ENCODE measurements at places on chromosomes 2 and 18. TPM values are rescaled to one million over a fixed set of nuclear protein-coding genes. Genes with fewer than 3 reads are reported as not detected.

The IL1RL2 gene
- total RNA-seq = 2.2 TPM

The RNF144A gene
- 6.8 TPM for total RNA-seq

The DSG1 gene
- total RNA-seq = not detected

The LYG2 gene
- total RNA-seq = not detected

The GPR17 gene
- not detected for total RNA-seq

The RAMP1 gene
- not detected for total RNA-seq

The DOK1 gene
- total RNA-seq = 14.7 TPM

The IL36G gene
- total RNA-seq = not detected

The FAHD2A gene
- 20.7 TPM for total RNA-seq

The KIF1A gene
- not detected for total RNA-seq

The EHD3 gene
- total RNA-seq = 14.7 TPM

The SEPTIN10 gene
- 76.0 TPM for total RNA-seq

The PLA2R1 gene
- 7.7 TPM for total RNA-seq

The BUB1 gene
- 68.6 TPM for total RNA-seq

The TDRD15 gene
- total RNA-seq = not detected

The CCDC178 gene
- not detected for total RNA-seq

The NGEF gene
- 6.2 TPM for total RNA-seq

The OR6B3 gene
- not detected for total RNA-seq

The ANKRD62 gene
- not detected for total RNA-seq

The CRIM1 gene
- total RNA-seq = 47.8 TPM

The COL5A2 gene
- total RNA-seq = 186 TPM

The AGXT gene
- not detected for total RNA-seq

The PLCL1 gene
- 0.37 TPM for total RNA-seq

The KCNK3 gene
- total RNA-seq = not detected

The ZAP70 gene
- total RNA-seq = not detected

The PAX8 gene
- 2.9 TPM for total RNA-seq

The ACKR3 gene
- total RNA-seq = 1.2 TPM

The HOXD12 gene
- total RNA-seq = not detected

The GALNT3 gene
- 0.20 TPM for total RNA-seq

The FRZB gene
- under 0.01 TPM for total RNA-seq

The RGPD8 gene
- 3.7 TPM for total RNA-seq

The ZC3H6 gene
- 2.7 TPM for total RNA-seq

The SCN9A gene
- total RNA-seq = 0.78 TPM

The ITPRID2 gene
- 86.0 TPM for total RNA-seq

The STARD7 gene
- 186 TPM for total RNA-seq

The GPR45 gene
- not detected for total RNA-seq

The PIEZO2 gene
- total RNA-seq = not detected

The DSC3 gene
- under 0.01 TPM for total RNA-seq

The MREG gene
- total RNA-seq = 2.7 TPM

The FASTKD2 gene
- total RNA-seq = 42.6 TPM

The CYP27C1 gene
- not detected for total RNA-seq

The APCDD1 gene
- total RNA-seq = 0.73 TPM

The HTR2B gene
- 2.6 TPM for total RNA-seq

The ITGA4 gene
- total RNA-seq = 117 TPM

The POTEC gene
- not detected for total RNA-seq

The PLEKHH2 gene
- total RNA-seq = 4.3 TPM

The ANKRD23 gene
- 1.4 TPM for total RNA-seq

The COL4A3 gene
- under 0.01 TPM for total RNA-seq
